ENCODE measurements at places on chromosomes 7 and 10.

- DNase-seq = no peak
Measured at GRCh38 chr10:102549549-102549948, 45.8 kb downstream of the SUFU start.

- DNase-seq = no peak
Measured at GRCh38 chr10:75472685-75473084, 41.3 kb downstream of the LRMDA start.

GRCh38 chr7:124783271-124783670 lies 17.7 kb upstream of the GPR37 start:
- DNase-seq = no peak

DNA sequence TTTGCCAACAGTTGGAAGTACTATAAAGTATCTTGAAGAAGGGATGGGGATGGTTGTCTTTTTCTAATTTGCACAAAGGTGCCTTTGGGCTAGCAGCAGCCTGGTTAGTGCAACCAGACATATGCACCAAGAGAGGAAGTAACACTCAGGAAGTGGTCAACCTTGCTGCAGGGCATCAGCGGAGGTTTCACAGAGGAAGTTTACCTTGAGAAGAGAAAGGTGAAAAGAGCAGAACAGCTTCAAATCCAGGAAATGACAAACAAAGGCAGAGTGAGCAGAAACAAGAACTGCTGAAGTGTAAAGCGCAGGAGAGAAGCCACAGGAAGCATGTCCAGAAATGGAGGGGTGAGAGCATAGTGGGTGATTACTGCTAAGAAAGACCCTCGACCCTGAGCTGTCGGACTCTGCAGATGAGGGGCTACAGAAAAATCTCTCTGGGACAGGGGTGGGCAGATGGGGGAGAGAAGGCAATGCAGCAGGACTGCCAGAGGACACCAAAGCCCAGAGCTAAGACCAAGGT lies 66.9 kb downstream of the STK17A start:
- DNase-seq = no peak

All from fibroblast of skin of left biceps (primary cell).